ENCODE measurements at places on chromosomes 7 and 10. TPM values are rescaled to one million over a fixed set of nuclear protein-coding genes. Genes with fewer than 3 reads are reported as not detected.
A peak's percentile ranks its signal among the peaks of the same experiment; 100 is the strongest.

DNA sequence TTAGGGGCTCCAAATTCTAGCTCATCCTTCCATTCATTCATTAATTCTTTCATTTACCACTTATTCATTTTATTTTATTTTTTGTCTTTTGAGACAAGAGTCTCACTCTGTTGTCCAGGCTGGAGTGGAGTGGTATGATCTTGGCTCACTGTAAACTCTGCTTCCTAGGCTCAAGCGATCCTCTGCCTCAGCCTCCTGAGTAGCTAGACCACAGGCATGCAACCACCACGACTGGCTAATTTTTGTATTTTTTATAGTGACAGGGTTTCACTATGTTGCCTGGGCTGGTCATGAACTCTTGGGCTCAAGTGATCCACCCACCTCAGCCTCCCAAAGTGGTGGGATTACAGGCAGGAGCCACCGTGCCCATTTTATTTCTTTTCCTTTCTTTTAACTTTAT is 31.6 kb downstream of the FGF8 start:
- DNase-seq, result no peak

DNA sequence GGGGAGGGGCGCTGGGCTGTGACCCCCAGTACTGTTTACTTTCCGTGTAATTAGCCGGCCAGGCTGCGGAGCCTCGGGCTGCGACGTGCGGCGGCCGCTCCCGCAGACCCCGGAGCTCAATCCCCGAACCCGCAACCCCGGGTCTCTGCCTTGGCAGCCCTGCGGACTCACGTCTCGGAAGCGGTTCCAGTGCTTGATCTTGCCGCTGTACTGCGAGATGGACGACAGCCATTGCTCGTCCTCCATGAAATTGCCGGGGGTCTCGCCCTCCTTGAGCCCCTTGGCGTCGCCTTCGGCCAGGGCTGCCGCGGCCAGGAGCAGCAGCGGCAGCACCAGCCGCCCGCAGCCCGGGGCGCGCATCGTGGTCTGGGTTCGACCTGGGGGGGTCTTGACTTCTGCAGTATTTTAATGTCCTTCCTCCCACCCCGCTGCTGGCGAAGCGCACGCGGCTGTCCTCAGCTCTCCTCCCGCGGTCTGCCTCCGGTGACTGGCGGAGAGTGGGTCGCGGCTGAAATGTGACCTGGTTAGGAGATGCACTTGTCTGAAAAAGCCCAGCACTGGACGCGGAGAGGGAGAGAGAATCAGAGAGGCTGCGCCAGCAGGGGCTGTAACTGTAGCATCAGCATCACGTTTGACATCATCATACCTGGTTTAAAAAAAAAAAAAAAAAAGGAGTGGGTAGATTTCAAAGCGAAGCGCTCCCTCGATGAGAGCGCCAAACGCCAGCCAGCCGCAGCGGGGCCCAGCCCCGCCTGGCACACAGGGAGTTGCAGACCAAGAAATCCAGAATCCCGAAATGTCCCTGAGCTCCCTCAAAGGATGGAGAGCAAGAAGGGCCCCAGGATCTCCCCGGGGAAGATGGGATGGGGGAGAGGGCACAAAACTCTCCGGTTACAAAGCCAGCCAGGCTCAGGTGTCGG is at the start of gene SPOCK2:
SPOCK2 (minus strand) TSS at position 583 of the 920 bp plus-strand sequence; CDS start at position 360, 223 bp downstream.
- DNase-seq, result peak; percentile 38

GRCh38 chr7:28102797-28103196 is 77.8 kb downstream of the JAZF1 start:
- no peak for DNase-seq

GRCh38 chr7:85770332-85770731 is 583.5 kb upstream of the SEMA3D start:
- DNase-seq, result no peak

Gene LIPA
- 32.7 TPM for total RNA-seq

Gene GDF2
- not detected for total RNA-seq

Measured in tongue (tissue), 3 donors.